Activated CD4-positive, alpha-beta memory T cell treated with anti-CD3 and anti-CD28 coated beads for 36 hours (primary cell): ENCODE measurements at places on chromosomes 6 and 20. TPM values are rescaled to one million over a fixed set of nuclear protein-coding genes. Genes with fewer than 3 reads are reported as not detected.

DNA sequence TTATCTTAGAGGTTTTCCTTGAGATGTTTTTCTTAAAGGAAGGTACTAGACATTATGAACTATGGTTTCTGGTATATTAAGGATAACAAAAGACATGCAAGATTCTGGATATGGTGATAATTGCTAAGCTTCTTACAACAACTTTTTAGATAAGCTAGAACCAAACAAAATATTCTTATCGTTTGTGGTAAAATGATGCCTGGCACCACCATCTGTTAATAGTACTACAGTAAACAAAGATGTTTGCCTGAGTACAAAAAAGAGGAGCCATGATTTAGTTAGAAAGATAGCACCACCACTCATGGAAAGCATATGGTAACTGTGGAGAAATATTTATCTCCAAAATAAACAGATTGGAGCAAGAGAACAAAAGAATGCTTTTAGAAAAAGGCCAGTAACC lies 747.3 kb downstream of the COL12A1 start:
- DNase-seq: no peak

DNA sequence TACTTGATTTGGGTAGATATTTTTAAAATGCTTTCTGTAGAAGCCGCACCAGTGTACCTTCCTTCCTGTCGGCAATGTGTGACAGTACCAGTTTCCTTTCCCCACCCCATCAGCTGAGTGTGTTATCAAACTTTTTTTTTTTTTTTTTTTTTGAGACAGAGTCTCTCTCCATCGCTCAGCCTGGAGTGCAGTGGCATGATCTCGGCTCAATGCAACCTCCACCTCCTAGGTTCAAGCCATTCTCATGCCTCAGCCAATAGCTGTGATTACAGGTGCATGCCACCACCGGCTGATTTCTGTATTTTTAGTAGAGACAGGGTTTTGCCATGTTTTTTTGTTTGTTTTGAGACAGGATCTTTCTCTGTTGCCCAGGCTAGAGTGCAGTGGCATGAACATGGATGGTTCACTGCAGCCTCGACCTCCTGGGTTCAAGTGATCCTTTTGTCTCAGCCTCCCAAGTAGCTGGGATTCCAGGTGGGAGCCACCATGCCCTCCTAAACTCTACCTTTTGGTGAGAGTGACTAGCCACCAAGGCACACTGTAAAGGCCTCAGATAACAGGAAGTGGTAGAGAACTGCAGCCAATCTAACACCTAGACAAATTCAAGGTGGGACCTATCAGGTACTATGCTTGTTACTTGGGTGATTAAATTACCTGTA lies 26.5 kb upstream of the ZBTB22 start:
- peak; percentile 60 for DNase-seq

GRCh38 chr6:91149956-91150705 lies 563.3 kb upstream of the MAP3K7 start:
- no peak for DNase-seq

DNA sequence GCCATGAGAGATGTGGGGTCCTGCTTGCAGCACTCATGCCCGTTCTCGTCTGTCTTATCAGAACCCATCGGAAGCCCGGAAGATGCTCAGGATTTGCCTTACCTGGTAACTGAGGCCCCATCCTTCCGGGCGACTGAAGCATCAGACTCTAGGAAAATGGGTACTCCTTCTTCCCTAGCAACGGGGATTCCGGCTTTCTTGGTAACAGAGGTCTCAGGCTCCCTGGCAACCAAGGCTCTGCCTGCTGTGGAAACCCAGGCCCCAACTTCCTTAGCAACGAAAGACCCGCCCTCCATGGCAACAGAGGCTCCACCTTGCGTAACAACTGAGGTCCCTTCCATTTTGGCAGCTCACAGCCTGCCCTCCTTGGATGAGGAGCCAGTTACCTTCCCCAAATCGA lies 8.3 kb downstream of the PI16 start:
- DNase-seq: peak; percentile 89

- DNase-seq: peak; percentile 80
Observed at GRCh38 chr6:38638941-38639497, 710 bp downstream of the BTBD9 start.

GRCh38 chr6:18155864-18156421 lies 721 bp downstream of the KDM1B start:
- peak; percentile 60 for DNase-seq

The TBC1D7 gene
- total RNA-seq: 20.6 TPM

The GSTA2 gene
- total RNA-seq: not detected

The C20orf173 gene
- total RNA-seq: not detected

The TMEM217 gene
- 3.3 TPM for total RNA-seq

The ADGRF1 gene
- total RNA-seq: not detected

The SLC22A2 gene
- total RNA-seq: not detected

The RAET1L gene
- total RNA-seq: not detected

The TCEA2 gene
- total RNA-seq: 29.9 TPM
